GOT3 (cell line): ENCODE measurements at places on chromosomes 2 and 18.

GRCh38 chr2:59583173-59583765, 970.2 kb downstream of the BCL11A start:
- no peak for DNase-seq

GRCh38 chr18:23183411-23184150, 48.3 kb downstream of the CABLES1 start:
- no peak for DNase-seq

DNA sequence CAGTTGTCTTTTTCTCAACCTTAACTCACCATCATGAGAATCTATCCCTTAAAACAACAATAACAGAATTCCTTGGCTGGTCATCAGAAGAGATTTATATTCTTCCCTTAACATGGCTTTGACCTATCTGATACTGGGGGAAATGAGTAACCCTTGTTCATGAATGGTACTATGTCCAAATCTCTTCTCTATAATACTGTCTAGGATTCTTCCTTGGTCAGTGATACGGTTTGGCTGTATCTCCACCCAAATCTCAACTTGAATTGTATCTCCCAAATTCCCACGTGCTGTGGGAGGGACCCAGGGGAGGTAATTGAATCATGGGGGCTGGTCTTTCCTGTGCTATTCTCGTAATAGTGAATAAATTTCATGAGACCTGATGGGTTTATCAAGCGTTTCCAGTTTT, 282.0 kb upstream of the SIX2 start:
- DNase-seq = no peak

- no peak for DNase-seq
Observed at GRCh38 chr2:23599667-23600066, 214.7 kb downstream of the KLHL29 start.

DNA sequence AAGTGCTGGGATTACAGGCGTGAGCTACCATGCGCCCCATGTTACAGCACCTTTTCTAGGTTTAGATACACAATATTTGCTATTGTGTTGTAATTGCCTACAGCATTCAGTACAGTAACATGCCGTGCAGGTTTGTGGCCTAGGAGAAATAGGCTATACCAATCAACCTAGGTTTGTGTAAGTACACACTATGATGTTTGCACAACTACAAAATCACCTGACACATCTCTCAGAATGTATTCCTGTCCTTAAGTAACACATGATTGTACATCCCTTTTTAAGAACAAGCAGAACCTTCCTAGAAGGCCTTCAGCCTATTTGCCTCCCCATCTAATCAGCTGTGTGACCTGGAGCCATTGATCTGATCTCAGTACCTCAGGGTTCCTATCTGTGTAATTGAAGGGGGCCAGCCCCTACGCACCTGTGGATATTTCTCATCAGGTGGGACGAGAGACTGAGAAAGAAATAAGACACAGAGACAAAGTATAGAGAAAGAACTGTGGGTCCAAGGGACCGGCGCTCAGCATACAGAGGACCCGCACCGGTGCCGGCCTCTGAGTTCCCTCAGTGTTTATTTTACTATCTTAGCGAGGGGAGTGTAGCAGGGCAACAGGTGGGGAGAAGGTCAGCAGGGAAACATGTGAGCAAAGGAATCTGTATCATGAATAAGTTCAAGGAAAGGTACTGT, 18.7 kb upstream of the TMBIM1 start:
- DNase-seq = no peak

GRCh38 chr18:10727477-10727876, 201.7 kb downstream of the NAPG start:
- DNase-seq = no peak

GRCh38 chr18:54606835-54607212, 15.8 kb downstream of the DYNAP start:
- no peak for DNase-seq

GRCh38 chr18:1652018-1652417, 747.3 kb downstream of the ADCYAP1 start:
- no peak for DNase-seq

- no peak for DNase-seq
Observed at GRCh38 chr18:8348051-8348720, 261.1 kb upstream of the RAB12 start.

DNA sequence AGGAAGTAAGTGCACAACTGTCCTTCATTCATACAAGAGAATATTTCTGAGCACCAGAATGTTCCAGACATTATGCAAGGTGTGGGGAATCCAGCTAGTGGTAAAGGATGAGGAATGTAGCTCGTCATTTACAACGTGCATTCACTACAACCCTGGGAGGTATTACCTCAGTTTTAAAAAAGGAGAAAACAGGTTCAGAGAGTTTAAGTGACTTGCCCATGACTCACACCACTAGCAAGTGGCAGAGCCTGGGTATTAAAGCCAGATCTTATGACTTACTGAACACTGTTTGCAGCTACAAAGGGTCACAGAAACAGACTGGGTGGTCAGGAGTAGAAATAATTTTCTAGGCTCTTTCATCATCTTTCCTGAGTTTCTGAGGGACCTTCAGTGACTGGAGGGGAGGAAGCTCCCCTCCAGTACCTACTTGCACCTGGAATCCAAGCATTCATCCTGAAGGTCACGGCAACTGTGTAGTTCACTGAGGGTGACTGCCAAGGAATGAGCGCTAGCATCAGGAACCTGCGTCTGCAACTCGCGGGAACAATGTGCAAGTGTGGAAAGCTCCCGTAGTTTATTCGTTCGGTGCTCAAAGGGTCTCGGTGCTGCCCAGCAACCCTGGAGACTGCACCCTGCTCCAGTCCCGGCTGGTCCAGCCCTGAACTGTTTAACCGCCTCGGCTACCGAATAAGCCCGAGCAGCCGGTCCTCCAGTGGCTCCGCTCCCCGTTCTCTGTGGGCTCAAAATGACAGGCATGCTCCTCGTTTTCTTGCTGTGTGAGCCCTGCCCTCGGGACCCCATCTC, 647 bp downstream of the CCDC121 start:
- peak; percentile 49 for DNase-seq

DNA sequence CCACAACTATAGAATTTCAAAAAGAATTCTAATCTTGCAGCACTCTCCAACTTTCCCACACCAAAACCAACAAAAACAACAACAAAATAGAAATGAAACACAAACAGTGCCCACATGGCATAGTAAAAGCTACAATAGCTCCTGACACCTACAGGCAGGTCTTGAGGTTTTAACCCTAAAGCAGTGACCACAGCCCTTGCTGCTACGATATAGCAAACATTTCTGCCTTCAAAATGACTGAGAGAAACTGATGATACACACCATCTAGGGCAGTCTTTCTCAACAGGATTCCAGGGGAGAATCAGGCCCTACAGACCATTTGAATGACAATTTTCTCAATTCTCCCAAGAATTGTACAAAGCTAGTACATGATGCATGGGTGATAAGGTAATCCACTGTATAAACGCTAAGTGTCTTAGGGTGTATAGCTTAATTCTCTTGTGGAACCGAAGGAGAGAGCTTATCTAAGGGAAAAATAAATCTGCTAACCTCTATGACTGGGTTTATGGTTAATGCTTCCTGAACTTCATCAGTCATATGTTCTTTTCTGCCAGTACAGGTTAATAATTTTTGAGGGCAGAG, 46.5 kb downstream of the TRAK2 start:
- no peak for DNase-seq

DNA sequence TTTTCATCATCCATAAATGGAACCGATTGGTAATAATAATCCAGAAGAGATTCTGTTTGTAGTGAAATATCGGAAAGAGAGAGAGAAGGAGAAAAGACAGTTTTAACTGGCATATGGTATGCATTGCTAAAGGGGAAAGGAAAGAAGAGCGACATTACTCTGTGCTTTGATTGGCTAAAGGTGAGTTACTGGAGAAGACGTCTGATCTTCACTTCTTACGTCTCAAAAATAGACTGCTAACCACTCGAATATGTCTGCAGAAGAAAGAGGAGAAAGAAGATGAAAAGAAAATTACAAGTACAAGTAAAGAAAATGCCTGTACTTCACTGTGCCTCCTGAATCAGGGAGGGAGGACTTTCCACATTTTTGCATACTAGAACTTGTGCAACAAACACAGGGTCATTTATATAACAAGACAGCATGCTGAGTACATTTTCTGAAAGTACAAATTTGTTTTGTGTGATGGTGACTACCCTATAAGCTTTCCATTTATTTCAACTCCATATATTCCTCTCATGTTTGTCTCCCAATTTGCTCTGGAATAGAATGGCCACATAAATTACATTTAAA, 787.2 kb downstream of the RNF144A start:
- DNase-seq = no peak

DNA sequence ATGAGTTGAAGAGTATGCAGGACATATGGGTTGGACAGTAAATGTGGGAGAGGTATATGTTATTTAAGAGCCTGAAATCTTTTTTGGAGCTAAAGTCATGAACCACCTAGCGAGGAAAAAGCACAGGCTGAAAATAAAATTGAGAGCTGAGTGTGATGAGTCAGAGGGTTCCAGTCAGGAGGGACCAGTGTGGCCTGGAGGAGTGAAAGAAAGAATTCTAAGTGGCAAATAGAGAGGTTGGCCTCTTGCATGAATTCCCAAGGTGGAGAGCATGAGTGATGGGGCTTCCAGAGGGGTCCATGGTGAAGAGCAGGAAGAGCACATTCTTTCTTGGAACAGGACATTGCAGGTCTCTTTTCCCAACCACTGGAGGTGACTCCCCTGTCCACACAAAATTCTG, 282.6 kb downstream of the TDRD15 start:
- DNase-seq = no peak

DNA sequence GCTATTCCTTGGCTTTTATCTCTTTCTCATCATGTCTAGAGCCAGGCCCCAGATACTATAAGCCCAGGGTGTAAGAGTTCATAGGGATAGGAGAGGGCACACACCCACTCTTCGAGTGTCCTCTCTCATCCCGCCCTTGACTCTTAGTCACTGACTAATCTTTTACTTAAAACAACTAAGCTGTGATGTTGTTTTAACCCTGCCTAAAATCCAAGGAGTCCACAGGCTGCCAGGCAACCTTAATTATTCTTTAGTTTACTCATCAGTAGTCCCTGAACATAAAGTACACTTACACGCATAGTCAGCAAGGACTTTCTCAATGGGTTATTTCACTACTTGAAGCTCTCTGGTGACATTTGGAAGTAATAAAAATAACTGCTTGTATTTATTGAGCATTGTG, 28.4 kb downstream of the GREB1L start:
- DNase-seq = no peak

- DNase-seq = no peak
Observed at GRCh38 chr2:233940376-233941276, 23.5 kb downstream of the TRPM8 start.

DNA sequence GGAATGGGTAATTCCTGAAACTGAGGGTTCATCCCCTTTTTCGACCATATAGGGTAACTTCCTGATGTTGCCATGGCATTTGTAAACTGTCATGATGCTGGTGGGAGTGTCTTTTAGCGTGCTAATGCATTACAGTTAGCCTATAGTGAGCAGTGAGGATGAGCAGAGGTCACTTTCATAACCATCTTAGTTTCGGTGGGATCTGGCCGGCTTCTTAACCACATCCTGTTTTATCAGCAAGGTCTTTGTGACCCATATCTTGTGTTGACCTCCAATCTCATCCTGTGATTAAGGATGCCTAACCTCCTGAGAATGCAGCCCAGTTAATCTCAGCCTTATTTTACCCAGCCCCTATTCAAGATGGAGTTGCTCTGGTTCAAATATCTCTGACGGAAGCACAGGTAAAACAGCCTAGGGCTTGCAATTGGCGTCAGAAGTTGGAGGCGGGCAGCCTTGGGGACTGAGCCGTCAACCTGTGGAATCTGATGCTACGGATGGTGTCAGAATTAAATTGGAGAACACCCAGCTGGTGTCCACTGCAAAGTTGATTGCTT, 19.5 kb downstream of the RALBP1 start:
- no peak for DNase-seq

DNA sequence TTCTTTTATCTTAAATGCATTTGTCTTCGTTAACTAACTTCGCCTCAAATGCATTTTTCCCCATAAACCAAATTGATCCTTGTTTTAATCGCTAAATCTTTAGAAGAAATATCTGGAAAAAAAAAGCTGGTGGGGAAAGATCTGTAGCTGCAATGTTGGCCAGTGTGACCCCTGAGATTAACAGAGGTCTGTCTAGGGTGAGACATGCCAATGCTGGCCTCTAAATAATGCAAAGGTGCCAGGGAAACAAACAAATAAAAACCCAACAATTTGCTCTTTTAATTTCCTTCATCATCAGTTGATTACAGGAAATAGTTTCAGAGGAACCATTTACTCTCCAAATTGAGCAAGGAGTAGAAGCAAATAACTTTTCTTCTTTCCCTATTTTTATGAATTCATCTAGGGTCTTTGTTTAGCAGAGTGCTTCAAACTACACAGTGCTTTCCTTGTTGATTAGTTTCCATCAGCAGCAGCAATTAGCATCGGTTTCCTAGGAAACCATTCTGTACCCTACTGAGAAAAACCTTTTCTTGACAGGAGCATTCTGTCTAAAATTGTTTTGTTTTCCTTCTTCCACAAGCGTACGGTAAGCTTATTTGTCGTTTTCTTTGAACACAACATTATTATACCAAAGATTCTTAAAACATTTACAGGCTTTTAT, 100.5 kb upstream of the UNC80 start:
- DNase-seq = no peak

DNA sequence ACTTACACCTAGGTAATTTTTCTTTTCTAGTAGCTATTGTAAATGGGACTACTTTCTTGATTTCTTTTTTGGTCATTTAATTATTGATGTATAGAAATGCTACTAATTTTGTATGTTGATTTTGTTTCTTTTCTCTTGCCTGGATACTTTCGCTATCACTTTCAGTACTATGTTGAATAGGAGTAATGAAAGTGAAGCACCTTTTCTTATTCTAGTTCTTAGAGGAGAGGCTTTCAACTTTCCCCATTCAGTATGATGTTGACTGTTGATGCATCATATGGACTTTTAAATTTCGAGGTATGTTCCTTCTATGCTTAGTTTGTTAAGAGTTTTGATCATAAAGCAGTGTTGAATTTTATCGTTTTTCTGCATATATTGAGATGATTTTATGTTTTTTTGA, 142.5 kb downstream of the CDH19 start:
- no peak for DNase-seq

GRCh38 chr18:59068276-59069071, 71.2 kb upstream of the SEC11C start:
- no peak for DNase-seq

DNA sequence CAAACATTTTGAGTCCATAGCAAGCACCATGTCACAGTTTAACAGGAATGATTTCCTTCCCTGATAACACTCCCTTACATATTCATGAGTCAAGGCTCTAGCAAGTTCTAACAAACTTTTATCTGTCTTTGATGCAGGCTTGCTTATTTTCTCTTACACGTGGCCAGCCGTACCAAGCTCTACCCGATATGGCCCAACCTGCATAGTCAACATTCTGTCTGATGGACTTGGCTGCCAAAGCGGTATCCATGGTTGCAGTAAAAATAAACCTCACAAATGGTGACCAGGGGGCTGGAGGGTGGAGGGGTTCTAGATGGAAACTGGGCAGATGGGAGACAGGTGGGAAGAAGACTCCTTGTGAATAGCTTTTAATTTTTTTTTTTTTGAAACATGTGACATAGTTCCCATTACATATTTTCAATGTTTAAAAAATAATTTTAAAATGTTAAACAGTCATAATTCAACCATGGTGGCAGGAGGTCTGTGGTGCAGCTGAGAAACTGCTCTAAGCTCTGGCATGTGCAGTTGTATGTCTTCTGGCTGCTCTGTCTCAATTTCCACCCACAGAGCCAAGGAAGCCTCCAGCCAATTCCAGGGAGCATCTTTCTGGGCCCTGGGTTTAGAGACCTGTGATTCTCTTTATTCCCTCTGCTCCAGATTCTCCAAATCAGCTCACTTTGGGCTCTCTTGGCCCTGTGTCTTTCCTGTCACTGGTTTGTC, 20.7 kb upstream of the CXCR1 start:
- no peak for DNase-seq
